Hematopoietic multipotent progenitor cell treated with erythropoietin and hydrocortisone succinate and interleukin-3 and kit ligand, for 17 days (in vitro differentiated cells): ENCODE measurements at places on chromosomes 16 and 17.

- DNase-seq: no peak
These were observed 101.5 kb downstream of the CLEC16A start for GRCh38 chr16:11045846-11046245.

DNA sequence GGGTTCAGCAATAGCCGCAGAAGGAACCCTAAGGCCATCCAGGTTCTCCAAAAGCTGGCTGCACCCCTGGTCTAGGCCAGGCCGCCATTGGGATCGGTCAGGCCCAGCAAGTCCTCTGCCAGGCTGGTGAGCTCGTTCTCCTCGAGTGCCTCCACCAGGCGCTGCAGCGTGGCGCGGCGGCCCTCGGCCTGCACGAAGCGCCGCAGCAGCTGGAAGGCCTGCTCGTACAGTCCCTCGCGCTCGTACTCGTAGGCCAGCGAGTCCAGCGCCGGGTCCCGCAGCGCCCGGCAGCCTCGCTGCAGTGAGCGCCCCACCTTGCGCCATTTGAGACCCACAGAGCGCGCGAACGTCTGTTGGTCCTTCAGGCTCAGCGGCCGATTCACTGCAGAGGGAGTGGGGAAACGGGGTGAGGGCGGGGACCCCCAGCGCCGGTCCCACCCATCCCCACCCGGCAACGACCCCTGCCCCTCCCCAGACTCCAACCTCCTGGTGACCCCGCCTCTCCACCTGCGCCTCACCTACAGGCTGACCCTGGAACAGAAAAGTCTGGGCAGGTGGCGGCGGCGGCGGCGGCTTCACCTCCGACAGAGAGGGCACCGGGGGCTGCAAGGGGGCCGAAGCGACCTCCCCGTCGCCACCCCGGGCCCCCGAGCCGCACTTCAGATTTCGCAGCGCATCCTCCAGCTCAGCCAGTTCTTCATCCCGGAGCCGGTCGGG, 3.9 kb upstream of the B3GNT9 start:
- no peak for DNase-seq

- DNase-seq: no peak
These were observed 20.4 kb downstream of the NLRC5 start for GRCh38 chr16:57009643-57010170.

DNA sequence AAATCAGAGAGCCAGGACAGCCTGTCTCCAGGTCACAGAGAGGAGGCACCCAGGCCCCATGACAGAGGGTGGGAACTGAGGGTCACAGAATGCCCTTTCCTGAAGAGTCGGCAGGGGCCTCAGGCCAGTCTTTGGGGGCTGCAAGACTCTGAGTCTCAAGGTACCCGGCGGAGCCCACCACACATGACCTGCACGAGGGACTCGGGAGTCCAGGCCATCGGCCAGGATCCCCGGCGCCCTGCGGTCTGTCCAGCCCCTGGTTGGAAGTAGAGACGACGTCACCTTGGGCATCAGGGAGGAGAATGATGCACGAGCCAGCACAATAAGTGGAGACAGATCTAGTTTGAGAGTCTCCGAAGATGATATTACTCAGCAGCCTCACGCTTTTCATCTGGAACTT, 234.7 kb upstream of the SDK2 start:
- no peak for DNase-seq

DNA sequence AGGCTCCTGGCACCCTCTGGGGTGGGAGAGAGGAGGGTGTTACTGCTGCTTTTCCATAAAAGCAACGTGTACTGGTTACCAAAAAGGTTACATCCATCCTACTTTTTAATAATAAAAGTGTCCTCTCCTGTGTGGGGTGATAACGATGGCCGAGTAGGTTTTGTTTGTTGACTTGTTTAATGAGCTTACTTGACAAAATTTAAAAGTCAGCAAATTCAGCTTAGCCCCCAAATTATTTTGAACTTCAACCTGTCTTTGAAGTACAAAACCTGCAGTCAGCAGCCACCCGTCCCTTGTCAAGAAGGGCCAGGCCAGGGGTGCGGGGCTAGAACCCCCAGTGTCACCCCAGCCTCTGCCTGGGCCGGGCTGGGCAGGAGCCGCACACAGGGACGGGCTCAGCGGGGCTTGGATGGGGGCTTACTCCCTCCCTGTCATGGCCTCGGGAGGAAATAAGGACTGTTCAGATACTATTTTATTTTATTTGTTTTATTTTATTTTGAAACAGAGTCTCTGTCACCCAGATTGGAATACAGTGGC, 103.9 kb upstream of the CHMP6 start:
- DNase-seq: no peak

DNA sequence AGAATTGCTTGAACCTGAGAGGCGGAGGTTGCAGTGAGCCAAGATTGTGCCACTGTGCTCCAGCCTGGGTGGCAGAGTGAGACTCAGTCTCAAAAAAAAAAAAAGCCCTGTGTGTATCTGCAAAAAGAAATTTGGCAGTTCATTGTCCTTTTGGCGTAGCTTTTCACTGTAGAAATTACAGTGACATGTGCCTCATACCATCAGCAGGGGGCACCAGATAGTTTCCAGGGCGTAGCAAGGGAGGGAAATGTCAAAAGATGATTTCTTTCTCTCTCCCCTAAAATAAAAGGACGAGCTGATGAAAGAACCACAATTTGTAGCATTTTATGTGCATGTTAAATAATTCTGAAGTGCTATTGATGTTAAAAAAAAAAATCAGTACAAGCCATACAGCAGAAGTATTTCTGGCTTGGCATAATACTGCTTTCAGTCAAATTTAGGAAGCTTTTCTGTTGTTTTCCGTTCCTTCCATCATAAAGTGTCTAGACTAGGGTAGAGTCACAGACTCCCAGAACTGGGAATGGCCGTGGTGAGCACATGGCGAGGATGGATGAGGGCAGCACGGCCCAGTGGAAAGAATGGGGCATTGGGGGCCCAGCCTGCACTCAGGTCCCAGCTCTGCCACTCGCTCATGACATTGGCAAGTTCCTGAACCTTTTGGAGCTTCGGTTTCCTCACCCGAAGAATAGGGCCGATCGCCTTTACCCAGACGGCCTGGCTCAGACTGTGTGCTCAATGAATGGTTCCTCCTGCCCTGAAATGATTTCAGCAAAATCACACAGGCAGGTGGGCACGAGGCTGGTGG, 59.8 kb upstream of the RPH3AL start:
- peak; percentile 72 for DNase-seq

- DNase-seq: no peak
These were observed 122.3 kb downstream of the ABCC1 start for GRCh38 chr16:16071631-16072244.
